T-helper 17 cell (primary cell): ENCODE measurements at places on chromosomes 1 and 21. TPM values are rescaled to one million over a fixed set of nuclear protein-coding genes. Genes with fewer than 3 reads are reported as not detected.

The HDGF gene
- 100 TPM for total RNA-seq

The TCHH gene
- total RNA-seq, result not detected

The KANK4 gene
- not detected for total RNA-seq

The MCL1 gene
- total RNA-seq, result 1,091 TPM

The YRDC gene
- total RNA-seq, result 26.7 TPM

The NUP133 gene
- total RNA-seq, result 35.9 TPM

The SAMD13 gene
- not detected for total RNA-seq

The ACTA1 gene
- not detected for total RNA-seq

DNA sequence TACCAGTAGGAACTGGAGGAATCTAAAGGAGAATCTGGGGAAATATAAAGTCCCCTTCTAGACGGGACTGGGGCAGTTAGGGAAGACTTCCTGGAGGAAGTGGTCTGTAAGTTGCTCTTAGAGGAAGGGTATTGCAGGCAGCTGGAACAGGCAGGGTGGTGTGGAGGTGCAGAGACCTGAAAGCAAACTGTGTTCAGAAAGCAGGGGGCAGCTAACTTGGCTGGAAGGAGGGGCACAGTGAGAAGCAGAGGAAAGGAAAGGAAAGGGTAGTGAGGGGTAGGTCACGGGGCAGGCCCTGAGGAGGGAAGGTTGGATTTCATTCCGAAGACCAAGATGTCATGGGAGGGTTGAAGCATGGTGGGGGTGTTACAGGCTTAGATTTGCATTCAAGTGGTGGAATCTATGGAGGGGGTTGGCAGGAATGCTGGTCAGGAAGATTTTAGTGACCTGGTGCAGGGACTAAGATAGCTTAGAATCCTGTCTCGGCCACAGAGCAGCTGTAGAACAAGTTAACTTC lies 240.7 kb downstream of the FOXD2 start:
- H3K36me3 ChIP-seq, result no peaks in the 10 kb centered on the region
- no peak overlapping the region for H3K27ac ChIP-seq
- no peak overlapping the region for H3K4me3 ChIP-seq
- H3K4me1 ChIP-seq, result no peaks in the 10 kb centered on the region

- H3K36me3 ChIP-seq, result no peaks in the 10 kb centered on the region
- peaks cover 49% of the 10 kb centered on the region for H3K27me3 ChIP-seq
- no peak overlapping the region for H3K27ac ChIP-seq
- no peaks in the 10 kb centered on the region for H3K4me1 ChIP-seq
- H3K4me3 ChIP-seq, result no peak overlapping the region
These were observed 49.8 kb upstream of the GJB5 start for GRCh38 chr1:34705077-34705476.

DNA sequence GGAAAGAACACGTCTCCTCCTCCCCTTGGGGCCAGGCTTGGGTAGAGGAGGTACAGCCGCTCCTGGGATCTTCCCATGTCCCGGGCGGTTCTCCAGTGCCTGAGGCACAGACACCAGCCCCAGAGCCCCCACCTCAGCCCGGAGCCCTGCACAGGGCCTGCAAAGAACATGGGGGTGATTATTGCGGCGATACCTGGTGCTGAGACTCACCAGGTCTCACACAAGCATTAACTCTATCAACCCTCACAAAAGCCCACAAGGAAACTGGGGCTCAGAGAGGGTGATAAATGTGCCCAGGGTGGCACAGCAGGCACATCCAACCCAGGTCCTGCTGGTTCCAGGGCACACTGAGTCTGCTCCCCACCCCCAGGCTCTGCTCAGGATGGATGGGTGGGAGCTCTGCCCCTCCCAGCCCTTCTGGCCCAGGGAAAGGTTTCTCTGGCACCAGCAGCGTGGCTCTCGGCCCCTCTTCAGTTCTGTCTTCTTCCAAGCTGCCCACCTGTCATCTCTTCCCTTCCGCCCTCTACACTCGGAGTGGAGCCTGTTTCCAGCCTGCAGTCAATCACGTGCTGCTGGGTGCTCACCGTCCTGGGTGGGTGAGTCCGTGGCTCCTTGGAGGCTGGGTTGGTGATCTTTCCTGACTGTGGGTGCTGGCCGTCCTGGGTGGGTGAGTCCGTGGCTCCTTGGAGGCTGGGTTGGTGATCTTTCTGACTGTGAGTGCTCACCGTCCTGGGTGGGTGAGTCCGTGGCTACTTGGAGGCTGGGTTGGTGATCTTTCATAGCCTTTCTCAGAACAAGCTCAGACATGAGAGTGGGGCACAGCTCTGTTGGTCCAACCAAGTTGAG lies 53.6 kb upstream of the AJAP1 start:
- H3K27ac ChIP-seq, result no peak overlapping the region
- H3K36me3 ChIP-seq, result peaks cover 4% of the 10 kb centered on the region
- no peak overlapping the region for H3K4me3 ChIP-seq
- peaks cover 46% of the 10 kb centered on the region for H3K27me3 ChIP-seq

DNA sequence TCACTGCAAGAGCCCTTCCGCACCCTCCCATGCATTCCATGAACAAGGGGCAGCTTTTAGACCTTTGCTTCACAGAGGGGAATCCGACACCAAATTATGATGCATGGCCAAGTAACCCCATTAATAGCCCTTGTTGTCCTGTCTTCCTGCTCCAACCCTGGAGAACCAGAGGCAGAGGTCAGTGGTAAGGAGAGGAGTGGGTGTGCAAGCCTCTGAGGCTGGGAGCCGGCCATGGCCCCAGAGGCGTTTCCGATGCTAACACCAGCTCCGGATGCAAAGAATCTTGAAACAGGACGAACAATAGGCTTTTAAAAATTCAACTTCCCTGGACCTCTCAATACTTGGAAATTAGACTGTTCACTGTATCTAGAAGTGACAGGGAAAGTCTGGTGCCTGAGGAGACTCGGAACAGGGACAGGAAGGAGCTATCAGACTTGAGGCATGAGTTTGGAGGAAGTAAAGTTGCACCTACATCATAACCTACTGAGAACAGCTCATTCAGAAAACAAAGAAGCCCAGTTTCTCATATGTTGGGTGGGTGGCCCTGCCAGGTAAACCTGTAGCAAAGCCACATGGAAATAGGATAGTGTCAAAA lies 101.2 kb upstream of the ERG start:
- no peak overlapping the region for H3K27ac ChIP-seq
- no peak overlapping the region for H3K4me3 ChIP-seq
- H3K36me3 ChIP-seq, result no peaks in the 10 kb centered on the region
- no peak for DNase-seq

- H3K4me3 ChIP-seq, result peak overlapping the region; percentile 98
- DNase-seq, result no peak
- no peaks in the 10 kb centered on the region for H3K27me3 ChIP-seq
- H3K36me3 ChIP-seq, result no peaks in the 10 kb centered on the region
- peak overlapping the region; percentile 96 for H3K27ac ChIP-seq
These were observed 3.5 kb downstream of the PIK3CD start for GRCh38 chr1:9654834-9655723.

DNA sequence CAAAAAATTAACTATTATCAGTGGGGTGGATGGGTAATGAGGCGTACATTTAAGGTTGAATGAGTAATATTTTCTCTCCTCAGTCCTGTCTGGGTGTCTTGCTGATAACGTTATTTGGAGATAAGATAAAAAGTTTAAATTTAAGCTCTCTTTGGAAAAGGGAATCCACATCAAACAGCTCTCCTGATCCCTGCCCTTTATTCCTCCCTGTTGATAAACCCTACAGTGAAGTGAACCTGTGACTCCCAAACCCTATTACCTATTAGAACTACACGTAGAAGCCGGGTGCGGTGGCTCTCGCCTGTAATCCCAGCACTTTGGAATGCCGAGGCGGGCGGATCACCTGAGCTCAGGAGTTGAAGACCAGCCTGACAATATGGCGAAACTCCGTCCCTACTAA lies 9.9 kb upstream of the GPR161 start:
- H3K36me3 ChIP-seq, result no peaks in the 10 kb centered on the region
- peaks cover 8% of the 10 kb centered on the region for H3K4me1 ChIP-seq
- no peak overlapping the region for H3K27ac ChIP-seq
- peaks cover 4% of the 10 kb centered on the region for H3K27me3 ChIP-seq

DNA sequence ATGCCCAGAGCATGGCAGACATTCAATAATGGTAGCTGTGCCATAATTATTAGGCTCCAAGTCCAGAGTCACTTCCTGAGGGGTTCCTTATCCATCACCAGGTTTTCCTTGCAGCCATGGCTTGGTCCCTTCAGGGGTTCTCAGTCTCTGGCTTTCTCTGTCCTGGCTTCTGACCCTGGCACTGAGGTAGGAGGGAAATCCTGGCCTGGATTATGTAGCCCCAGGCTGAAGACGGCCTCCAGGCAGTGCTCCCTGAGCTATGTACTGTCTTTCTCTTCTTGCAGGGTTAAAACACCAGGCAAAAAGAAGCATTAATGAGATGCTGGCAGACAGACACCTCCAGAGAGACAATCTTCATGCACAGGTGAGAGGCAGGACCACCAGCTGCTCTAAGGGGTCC lies 9.5 kb upstream of the PADI3 start:
- no peaks in the 10 kb centered on the region for H3K36me3 ChIP-seq
- DNase-seq, result no peak
- peak overlapping the region; percentile 49 for H3K27ac ChIP-seq
- H3K4me1 ChIP-seq, result peaks cover 4% of the 10 kb centered on the region
- H3K4me3 ChIP-seq, result no peak overlapping the region

DNA sequence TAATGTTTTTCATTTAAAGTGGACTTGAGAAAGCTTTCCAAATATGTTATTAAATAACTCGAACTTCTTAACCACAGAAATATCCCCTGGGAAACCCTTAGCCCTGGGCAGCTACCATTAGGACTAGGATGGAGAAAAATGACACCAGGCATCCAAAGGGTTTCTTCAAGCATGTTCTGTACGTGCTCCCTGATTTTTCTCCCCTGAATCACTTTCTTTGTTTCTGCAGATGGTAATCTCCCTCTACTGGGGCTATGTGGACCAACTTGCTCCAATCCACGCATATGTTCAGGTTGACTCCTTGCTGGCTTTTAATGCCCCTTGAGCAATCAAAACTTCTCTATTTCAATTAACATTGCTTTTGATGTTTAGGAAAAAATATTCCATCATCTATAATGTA lies 312.7 kb upstream of the C1orf87 start:
- no peak for DNase-seq
- no peak overlapping the region for H3K4me3 ChIP-seq
- H3K27ac ChIP-seq, result no peak overlapping the region

DNA sequence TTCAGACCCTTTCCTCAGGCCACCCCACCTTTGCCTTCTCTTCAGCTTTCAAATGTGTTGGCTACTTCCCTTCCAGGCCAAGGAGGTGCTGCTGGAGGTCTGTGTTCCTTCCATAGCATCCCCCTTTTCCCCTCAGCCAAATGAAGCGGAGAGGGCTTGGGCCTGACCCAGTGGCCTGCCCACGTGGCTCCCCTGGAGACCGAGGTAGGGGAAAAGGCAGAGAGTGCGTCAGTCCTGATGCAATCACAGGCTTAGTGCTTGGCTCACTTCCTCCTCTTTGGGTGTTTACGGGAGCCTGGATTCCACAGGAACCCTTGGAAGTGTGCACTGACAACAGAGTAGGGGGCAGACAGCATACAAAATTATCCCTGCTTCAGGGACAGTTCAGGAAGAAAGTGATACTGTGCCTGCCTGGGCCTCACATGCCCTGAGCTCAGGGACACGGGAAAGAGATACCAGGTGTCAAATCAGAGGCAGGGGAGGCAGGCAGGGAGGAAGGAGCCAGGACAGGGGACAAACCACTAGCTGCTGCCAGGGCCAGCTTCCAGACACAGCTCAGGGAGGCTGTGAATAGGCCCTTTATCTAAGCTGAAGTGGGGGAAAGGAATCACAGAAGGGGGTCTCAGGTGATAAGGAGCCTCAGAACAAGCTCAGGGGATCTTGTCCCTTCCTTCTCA lies 16.6 kb upstream of the PTP4A2 start:
- DNase-seq, result no peak
- H3K4me1 ChIP-seq, result peaks cover 40% of the 10 kb centered on the region
- peak overlapping the region; percentile 99 for H3K27ac ChIP-seq
- peak overlapping the region; percentile 56 for H3K4me3 ChIP-seq

- H3K27ac ChIP-seq, result no peak overlapping the region
- peaks cover 4% of the 10 kb centered on the region for H3K27me3 ChIP-seq
- no peak for DNase-seq
- H3K36me3 ChIP-seq, result peaks cover 6% of the 10 kb centered on the region
- no peak overlapping the region for H3K4me3 ChIP-seq
- no peaks in the 10 kb centered on the region for H3K4me1 ChIP-seq
These were observed 63.1 kb upstream of the SLC2A1 start for GRCh38 chr1:43021547-43022474.

DNA sequence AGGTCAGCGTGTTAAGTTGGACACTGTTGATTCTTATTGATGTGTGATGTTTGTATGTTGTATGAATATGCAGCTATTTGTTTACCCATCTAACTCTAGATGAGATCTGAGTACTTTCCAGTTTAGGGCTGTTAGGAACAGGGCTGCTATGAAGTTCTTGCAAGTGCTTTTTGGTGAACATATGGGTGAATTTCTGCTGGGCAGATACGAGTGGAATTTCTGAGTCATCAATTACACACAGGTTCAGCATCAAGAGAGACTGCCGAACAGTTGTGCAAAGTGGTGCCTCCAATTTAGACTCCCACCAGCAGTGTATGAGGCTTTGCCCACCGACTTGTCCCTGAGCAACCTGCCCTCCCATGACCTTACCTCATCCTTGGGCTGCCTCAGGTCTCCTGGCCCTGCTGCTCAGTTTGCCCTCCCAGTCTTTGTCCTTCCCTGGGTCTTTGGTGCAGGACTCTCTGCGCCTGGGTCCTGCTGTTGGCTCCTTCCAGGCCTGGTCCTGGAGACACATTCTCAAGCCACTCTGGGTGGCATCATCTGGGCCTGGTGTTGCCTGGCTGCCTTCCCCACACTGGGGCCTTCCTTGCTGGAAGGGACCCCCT lies 343.6 kb downstream of the PTPRU start:
- H3K4me3 ChIP-seq, result no peak overlapping the region
- no peaks in the 10 kb centered on the region for H3K4me1 ChIP-seq
- H3K27me3 ChIP-seq, result peaks cover 53% of the 10 kb centered on the region
- H3K27ac ChIP-seq, result no peak overlapping the region
- no peaks in the 10 kb centered on the region for H3K36me3 ChIP-seq

DNA sequence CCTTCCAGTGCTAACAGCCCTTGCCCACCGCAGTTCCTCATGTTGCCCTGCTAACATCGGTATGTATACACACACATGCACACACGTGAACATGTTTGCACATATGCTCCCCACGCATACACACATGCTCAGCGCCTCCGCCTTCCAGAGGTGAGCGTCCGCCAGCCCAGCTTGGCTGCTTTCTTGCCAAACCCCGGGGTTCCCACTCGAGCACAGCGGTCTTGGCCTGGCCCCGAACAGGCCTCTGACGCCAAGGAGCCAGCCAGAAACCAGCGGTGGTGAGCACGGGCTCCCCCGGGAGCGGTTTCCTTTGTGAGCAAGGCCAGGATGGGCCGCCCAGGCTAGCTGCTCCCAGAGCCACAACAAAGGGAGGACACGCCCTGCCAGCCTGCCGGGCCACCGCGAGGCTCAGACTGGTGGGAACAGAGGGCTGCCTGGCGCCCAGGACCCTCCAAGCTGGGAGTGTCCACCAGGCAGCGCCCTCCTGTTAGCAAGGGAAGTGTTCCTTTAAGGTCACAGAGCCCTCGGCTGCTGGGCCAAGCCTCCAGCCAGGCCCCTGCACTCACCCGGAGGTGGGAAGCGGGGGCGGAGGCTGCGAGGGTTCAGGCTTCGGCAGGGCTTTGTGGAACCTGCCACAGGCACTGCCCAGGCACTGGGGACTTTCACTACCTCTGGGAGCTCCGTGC lies 65.4 kb downstream of the ALPL start:
- no peak overlapping the region for H3K27ac ChIP-seq
- DNase-seq, result no peak
- peaks cover 30% of the 10 kb centered on the region for H3K27me3 ChIP-seq
- H3K36me3 ChIP-seq, result no peaks in the 10 kb centered on the region

- peaks cover 6% of the 10 kb centered on the region for H3K4me1 ChIP-seq
- H3K4me3 ChIP-seq, result no peak overlapping the region
- DNase-seq, result no peak
- peaks cover 44% of the 10 kb centered on the region for H3K27me3 ChIP-seq
- peaks cover 6% of the 10 kb centered on the region for H3K36me3 ChIP-seq
These were observed 76.0 kb upstream of the ATF3 start for GRCh38 chr1:212532469-212533147.
